ENCODE measurements at places on chromosomes 11 and 22.

- no peak for DNase-seq
These were observed 39.0 kb upstream of the ANGPTL5 start for GRCh38 chr11:101955278-101955677.

GRCh38 chr22:20267441-20268278, 458 bp downstream of the RTN4R start:
- DNase-seq = peak; percentile 28

DNA sequence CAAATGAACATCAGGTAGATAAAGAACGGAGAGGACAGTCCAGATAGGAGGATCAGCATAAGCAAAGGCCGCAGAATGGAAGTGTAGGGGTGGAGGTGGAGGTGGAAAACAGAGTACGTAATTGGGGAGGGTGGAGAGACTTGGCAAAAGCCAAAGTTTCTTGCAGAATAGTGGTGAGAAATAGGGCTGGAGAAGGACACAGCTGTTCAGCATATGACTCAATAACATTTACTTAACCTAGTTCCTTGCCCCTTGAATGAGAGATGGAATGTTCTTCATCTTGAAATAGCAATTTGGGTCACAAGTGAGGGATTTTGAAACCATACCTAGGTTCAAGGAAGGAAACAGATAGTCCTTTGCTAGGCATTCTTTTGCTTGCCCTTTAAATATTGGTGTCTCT, 235.9 kb upstream of the ARHGAP20 start:
- DNase-seq = no peak

- no peak for DNase-seq
These were observed 28.7 kb upstream of the VPREB1 start for GRCh38 chr22:22215659-22216449.

GRCh38 chr11:47913529-47914244, 65.5 kb upstream of the NUP160 start:
- no peak for DNase-seq

GRCh38 chr11:67275606-67276409, 9.5 kb downstream of the GRK2 start:
- DNase-seq = peak; percentile 55

- DNase-seq = no peak
These were observed 346.0 kb upstream of the NCAM1 start for GRCh38 chr11:112615238-112615637.

GRCh38 chr22:20295262-20296064, 24.4 kb downstream of the DGCR6L start:
- no peak for DNase-seq

- no peak for DNase-seq
These were observed 15.9 kb downstream of the OR51B4 start for GRCh38 chr11:5285703-5286340.

GRCh38 chr11:44094260-44094868, 1.1 kb upstream of the EXT2 start:
- peak; percentile 52 for DNase-seq

DNA sequence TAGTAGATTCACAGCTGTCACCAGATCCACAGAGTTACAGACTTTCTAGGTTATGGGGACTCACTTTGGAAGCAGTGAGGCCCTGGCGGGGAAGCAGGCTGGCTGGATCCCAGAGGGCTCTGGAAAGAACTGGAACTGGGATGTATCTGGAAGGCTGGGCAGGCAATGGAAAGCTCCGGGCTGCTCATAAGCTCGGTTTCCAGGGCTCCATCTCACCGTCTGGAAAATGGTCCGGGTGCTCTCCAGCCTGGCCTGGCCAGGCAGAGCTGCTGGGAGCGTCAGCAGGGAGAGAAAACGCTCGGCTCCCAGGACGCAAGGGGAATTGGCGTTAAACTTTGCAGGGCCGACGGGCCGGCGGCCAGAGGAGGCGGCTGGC, 335 bp upstream of the SEZ6L start:
- DNase-seq = no peak

DNA sequence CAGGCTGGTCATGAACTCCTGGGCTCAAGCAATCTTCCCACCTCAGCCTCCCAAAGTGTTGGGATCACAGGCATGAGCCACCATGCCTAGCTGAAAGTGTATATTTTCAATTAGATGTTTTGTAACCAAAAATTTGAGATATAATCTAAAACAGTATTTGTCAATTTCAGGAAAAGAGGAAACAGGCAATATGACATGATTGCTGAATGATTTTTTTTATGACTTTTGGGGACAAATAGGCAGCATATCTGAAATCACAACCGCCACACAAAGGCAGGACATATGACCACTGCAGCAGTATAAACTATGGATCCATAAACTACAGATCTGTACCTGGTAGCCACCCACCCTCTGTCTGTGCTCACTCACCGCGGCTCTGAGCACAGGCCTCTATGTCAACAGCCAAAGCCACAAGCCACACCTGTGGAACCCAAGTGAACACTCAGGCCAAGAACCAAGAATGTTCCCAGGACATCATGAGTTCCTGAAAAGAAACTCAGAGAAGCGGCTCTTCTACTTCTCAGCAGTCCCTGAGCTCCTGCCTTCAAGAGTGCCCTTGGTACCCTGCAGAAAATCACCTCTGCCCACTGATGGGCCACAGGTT, 22.5 kb downstream of the PISD start:
- DNase-seq = no peak

DNA sequence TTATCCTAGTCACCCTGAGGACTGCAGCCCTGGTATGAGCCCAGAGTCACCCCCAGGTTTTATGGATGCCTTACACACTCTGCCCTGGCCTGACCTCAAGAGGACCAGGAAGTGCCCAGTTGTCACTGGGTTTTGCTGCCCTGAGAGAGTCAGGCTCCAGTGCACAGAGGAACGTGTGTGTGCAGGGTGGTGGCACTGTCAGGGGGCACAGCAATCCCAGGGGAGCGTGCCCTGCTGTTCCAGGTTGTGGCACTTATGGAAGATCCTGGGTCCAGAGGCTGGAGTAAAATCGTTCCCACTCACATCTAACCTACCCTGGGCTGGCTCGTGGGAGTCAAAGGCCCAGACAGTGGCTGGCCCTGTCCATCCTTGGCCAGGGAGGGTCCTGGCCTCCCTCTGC, 7.6 kb downstream of the APOBEC3A start:
- DNase-seq = no peak

DNA sequence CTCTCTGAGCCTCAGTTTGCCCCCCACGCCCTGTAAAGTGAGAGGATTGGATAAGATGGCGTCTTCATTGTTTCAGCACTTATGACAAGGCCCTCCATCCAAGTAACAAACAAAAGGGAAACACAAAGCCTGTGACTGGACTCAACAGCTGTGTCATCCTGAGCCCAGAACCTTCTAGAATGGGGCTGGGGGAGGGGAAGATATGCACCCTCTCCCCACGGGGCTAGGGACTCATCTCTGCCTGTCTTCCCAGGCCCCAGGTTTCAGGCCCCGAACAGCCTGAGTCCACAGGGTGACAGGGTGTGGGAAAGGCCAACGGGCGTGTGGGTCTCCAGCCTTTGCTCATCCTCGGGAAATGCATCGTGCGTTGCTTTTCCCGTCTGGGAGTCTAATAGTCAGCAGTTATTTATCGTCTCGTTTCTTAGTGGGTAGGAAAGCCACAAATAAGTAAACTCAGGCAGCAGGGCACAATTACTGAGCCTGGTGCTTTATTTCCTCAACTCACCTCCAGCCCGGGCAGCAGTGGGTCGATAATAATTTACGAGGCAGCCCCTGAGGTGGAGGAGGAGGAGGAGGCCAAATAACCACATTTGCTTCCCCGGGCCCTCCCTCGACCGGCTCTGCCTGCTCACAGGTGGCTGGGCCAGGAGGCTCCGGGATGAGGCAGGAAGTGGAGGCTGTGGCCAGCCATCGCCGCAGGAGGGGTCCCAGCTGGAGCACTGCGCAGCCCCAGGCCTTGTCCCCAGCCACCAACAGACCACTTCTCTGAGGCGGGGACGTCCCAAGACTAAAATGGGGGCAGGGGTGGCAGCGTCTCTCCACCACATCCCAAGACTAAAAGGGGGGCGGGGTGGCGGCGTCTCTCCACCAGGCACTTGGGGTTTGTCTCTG, 54.4 kb downstream of the FLRT1 start:
- no peak for DNase-seq

DNA sequence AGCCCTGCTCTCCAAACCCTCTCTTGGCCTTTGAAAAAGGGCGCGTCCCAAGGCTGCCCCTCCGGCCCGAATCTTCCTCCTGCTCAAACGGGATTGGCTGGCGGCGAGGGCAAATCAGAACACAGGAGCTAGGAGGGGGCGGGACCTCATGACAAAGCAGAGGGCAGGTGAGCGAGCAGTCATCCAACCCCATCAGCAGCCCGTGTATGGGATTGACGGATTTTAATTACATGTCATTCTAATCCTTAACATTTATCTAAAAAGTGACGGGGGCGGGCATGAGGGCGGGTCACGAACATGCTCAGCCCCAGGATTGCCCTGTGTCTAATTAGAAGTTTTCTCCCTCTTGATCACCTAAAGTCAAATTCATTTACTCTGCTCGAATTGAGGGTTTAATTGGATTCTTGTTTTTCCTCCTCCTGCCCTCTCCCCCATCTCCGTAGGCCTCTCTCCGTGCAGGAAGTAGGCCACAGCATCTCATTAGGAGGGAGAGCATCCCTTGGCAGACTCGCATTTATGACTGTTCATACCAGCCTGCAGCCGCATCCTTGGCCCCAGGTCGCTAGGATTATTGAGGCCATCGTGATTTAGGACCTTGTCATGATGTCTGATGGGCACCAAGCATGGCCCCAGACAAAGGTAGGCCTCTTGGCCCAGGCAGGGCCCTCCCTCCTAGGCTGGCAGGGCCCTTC, 147.1 kb downstream of the CHST1 start:
- DNase-seq = no peak

DNA sequence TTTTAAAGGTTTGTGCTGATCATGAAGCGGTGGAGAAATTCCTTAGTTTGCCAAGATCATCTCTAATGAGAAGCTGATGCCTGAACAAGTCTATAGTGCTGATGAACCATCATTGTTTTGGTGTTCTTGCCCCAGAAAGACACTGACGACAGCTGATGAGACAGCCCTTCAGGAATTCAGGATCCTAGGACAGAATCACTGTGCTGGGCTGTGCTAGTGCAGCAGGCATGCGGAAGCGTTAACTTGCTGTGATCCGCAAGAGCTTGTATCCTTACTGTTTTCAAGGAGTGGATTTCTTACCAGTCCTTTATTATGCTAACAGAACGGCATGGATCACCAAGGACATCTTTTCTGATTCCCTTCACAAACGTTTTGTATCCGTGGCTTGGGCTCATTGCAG, 104.1 kb downstream of the TBC1D22A start:
- DNase-seq = no peak

Data from activated T-cell treated with anti-CD3 and anti-CD28 coated beads, Interleukin-2, amount 50 U/mL, for 1 hour (primary cell).